ENCODE measurements at places on chromosomes 12 and 14. TPM values are rescaled to one million over a fixed set of nuclear protein-coding genes. Genes with fewer than 3 reads are reported as not detected.

The ESR2 gene
- 0.08 TPM for total RNA-seq

The TMEM229B gene
- 3.8 TPM for total RNA-seq

GRCh38 chr12:96493106-96493505 is 3.7 kb downstream of the CFAP54 start:
- DNase-seq: no peak

DNA sequence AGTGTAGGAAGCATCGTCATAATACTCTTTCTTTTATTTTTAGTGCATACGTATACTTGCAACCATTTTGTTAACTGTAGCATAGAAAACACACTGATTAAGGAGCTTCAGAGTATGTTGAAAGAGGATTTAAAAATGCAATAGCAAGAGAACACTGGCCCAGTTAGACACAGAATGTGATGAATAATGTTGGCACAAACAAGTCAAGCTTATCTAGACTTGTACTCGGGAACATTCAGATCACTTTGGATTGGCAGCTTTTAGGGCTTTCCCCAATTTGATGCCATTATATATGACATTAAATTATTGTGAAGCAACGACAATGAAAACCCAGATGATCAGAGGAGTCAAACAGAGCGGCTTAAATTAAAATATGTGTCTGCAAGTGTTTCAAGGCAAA is 468.1 kb downstream of the PRKD1 start:
- DNase-seq: no peak

GRCh38 chr14:75539162-75539560 is 16.9 kb downstream of the BATF start:
- DNase-seq: no peak

DNA sequence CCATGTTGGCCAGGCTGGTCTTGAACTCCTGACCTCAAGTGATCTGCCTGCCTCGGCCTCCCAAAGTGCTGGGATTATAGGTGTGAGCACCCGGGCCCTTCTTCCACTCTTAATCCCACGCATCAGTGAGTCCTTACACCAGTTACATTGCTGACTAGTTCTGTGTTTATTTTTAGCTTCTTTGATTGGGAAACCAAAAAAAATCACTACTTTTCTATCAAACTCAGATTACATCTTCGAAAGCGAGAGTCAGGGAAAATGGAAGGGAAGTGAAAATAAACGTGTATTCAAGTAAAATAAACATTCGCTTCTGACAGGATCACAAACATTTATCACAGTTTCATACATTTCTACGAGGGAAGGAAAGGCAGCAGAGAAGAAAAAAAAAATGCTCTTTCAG is 32.2 kb downstream of the FGD6 start:
- no peak for DNase-seq

DNA sequence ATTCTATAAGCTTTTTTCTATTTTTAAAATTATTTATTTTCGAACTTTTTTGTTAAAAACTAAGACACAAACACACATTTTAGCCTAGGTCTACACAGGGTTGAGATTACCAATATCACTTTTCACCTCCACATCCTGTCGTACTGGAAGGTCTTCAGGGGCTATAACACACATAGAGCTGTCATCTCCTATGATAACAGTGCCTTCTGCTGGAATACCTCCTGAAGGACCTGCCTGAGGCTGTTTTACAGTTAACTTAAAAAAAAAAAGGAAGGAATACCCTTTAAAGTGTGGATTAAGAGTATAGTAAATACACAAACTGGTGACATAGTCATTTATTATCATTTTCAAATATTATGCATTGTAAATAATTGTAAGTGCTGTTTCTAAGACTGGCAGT is 43.0 kb downstream of the RASSF8 start:
- no peak for DNase-seq

- no peak for DNase-seq
Measured at GRCh38 chr12:105396983-105397382, 66.5 kb downstream of the C12orf75 start.

- no peak for DNase-seq
Measured at GRCh38 chr12:65685514-65685913, 138.8 kb upstream of the HMGA2 start.

DNA sequence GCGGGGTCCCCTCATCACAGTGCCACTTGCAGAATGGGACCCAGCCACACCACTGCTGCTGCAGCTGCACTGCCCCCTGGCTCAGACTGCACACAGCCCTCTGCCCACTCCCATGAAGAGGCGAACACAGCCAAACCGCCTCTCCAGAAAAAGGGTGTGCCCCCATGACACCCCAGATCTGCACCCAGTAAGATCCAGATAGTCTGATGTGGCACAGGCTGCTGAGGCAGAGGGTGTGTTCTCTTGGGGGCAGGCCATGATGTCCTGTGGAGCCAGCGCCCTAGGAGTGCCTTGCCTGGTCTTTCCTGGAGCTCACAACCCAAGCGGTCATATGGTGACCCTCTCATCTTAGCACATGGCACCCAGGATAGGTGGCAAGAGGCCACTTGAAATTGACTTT is 44.4 kb downstream of the SLC8B1 start:
- no peak for DNase-seq

DNA sequence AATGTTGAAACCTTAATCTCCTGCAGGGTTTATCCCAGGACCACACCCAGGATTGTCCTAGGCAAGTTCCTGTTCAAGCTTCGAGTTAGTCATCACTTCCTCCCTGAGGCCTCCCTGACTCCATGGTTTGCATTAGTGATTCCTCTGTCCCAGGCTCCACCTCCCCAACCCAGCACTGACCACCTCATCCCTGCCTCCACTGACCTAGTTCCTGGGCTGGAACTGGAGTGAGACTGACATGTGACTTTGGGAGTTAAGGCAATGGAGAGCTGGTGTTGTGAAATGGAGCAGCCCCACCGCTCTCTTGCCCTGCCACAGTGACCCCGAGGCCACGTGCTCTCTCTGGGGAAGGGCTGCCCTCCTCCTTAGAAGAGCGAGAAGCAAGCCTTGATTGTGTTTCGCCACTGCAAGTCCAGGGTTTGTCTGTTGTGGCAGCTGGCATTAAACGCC is 15.8 kb upstream of the DTX1 start:
- peak; percentile 93 for DNase-seq

Measured in lower leg skin (tissue), 4 donors.